ENCODE measurements at places on chromosomes 7 and 10.

DNA sequence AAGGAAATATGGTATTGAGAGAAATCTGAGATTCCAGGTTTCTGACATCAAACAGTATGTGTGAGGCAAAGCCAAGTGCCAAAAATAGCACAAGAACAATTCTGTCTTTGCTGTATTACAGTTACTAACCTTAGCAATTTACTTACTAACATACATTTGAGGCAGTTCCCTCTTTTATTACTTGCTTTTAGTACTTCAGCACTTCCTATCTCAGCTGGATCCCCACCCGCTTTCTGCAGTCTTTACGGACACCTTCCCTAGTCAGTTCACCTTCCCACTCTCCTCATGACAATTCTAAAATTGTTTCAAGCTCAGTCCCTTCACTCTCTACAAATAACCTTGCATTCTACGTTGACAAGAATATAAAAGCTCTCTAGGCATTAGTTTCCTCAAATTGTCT, 79.2 kb downstream of the ELAPOR2 start:
- no peak for DNase-seq

DNA sequence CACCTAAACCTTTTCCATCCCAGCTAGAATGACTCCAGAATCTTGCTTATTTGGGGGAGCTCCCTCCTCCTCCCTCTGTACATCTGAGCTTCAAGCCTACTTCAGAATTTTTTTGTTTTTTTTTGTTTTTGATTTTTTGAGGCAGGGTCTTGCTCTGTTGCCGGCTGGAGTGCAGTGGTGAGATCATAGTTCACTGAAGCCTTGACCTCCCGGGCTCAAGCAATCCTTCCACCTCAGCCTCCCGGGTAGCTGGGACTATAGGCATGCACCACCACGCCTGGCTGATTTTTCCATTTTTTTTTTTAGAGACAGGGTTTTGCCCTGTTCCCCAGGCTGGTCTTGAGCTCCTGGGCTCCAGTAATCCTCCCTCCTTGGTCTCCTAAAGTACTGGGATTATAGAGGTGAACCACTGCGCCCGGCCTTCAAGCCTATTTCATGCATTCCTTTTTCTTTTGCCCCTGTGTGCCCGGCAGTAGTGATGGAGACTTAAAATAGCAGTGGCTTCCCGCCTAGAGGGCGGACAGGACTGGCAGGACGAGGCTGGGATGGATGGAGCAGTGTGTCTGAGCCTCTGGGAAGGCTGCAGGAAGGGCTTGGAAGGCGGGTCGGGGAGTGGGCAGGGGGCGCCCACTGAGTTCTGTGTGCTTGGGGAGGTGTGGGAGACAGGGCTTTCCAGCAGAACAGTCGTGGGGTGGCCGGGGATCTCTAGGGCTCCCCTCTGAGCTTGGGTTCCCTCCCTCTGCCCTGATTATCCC, 8.8 kb downstream of the CUX1 start:
- DNase-seq, result no peak

GRCh38 chr10:33224251-33224965, 110.1 kb downstream of the NRP1 start:
- no peak for DNase-seq

- peak; percentile 38 for DNase-seq
Measured at GRCh38 chr7:38411404-38411803, 138.0 kb upstream of the TARP start.

- no peak for DNase-seq
Measured at GRCh38 chr10:93032105-93032808, 28.3 kb upstream of the CYP26C1 start.

- no peak for DNase-seq
Measured at GRCh38 chr10:69069090-69070042, 18.5 kb upstream of the SRGN start.

DNA sequence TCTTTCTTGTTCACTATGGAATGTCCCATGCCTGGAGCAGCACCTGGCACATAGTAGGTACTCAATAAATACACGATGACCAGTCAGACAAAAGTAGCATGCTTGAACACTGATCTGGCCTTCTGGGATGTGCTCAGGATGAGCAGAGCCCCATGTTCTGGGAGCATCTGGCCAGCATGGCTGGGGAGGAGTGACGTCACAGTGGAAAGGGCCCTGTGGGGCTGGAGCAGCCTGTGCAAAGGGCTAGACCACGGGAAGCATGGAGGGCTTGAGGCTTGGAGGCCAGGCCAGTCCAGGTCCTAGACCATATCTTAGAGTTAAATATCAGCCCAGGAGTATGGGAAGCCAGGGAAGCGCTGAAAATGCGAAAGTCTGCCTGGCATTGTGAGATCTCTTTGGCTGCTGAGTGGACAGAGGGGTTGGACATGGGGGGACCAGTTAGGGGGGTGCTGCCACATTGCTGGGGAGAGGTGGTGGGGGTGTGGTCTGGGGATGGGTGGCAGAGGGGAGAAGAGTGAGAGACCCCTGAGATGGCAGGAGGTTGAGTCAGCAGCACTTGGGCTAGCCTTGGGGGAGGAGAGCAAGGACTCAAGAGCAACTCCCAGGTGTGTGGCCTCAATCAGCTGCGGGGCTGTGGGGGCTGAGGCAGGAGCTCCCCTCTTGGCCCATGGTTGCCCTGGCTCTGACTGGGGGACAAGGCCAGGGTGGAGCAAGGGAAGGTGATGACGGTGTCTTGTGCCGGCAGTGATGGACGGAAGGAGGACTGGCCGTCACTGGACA, 34.9 kb downstream of the ZCCHC24 start:
- no peak for DNase-seq

DNA sequence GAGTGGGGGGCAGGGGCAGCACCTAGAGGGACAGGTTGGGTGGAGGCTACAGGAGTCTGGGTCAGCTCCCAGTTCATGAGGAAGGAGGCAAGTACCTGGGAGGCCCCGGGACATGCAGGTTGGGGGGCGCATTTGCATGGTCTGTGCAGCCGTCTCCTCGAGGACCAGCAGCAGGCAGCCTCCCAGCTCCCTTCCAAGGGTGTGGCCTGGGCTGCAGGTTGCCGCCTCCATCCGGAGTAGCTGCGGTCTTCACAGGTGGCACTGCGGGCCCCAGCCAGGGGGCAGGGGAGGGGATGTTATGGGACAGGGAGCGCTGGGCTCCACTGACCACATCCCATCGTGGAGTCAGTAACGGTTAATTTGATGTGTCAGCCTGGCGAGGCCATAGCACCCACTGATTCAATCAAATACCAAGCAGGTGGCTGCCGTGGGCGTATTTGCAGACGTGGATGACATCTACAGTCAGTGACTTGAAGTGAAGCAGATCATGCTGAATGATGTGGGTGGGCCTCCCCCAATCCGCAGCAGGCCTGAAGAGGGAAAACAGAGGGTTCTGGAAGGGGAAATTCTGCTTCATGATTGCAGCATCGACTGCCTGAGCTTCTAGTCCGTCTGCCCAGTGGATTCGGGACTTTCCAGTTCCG, 81.6 kb downstream of the PRKAG2 start:
- peak; percentile 75 for DNase-seq

DNA sequence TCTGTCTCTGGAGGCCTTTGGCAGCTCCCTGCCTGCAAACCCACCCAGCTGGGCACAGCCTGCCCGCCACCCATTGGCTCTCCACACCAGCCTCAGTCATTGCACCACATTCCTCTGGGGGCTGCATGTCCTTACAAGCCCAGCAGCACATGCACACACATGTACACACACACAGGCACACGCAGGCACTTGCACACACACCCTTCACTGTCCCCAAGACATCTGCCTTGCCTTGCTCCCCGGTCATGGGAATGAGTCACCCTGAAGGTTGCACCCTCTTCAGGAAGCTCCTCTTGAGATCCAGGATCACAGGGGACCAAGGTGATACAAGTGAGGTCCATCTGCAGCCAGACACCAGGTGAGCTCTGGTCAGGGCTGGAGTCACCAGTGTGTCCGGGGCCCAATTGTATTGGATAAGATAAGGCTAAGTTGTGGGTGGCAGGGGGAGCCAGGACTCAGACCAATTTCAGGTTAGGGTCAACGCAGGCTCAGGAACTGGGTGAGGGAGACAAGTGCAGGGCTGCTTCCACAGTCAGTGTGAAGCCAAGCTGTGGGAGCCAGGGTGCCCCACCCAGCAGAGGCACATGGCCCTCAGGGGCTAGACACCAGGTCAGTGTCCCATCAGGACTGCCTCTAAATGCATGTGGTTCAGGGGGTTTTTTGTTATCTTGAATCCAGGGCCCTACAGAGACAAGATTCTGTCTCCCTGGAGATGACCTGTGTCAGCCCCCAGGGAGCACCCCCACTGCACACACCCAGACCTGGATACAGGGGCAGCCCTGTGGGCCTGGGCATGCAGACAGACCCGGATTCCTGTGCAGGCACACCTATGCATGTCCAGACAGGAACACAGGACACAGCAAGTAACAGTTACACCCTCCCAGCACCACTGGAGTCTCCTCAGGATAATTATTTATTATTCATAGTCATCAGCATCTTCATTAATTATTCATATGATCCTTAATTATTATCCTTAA, 33.8 kb downstream of the KCNH2 start:
- DNase-seq, result no peak

- DNase-seq, result no peak
Measured at GRCh38 chr10:74576586-74576985, 249.8 kb upstream of the KAT6B start.

DNA sequence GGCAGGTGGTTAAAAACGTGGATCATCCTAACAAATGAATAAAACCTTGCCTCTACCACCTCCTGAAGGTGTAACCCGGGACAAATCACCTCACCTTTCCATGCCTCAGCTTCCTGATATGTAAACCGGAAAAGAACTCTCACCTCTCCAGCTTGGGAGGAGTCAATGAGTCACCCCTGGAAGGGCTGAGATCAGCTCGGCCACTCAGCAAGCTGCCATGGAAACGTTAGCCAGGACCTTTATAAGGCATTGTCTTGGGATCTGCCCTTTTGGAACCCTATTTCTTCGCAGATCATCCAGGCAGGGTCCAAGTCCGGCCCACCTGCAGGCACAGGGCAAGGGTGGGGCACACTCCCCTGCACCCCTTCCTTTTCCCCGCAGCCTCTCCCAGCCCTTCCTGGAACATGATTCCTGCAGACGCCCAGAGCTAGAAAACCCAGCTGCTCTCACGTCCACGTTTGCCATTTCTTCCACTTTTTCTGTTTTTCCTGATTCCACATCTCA, 81.6 kb upstream of the PFKP start:
- no peak for DNase-seq

DNA sequence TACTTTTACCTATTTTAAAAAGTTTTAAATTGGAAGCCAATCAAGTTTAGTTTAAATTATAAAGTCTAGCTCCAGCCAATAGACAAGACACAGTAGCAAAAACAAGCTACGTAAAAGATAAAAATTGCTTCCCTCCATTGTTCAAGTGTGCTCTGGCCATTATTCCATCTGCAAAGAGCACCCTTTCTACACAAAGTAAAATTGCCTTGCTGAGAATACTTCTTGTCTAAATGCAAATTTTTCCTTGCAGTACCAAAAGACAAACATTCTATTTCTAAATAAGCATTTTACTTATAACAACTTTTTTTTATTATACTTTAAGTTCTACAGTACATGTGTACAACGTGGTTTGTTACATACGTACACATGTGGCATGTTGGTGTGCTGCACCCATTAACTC, 75.9 kb upstream of the ZNF746 start:
- DNase-seq, result no peak

GRCh38 chr10:3107426-3107961, 40.1 kb downstream of the PFKP start:
- DNase-seq, result no peak

DNA sequence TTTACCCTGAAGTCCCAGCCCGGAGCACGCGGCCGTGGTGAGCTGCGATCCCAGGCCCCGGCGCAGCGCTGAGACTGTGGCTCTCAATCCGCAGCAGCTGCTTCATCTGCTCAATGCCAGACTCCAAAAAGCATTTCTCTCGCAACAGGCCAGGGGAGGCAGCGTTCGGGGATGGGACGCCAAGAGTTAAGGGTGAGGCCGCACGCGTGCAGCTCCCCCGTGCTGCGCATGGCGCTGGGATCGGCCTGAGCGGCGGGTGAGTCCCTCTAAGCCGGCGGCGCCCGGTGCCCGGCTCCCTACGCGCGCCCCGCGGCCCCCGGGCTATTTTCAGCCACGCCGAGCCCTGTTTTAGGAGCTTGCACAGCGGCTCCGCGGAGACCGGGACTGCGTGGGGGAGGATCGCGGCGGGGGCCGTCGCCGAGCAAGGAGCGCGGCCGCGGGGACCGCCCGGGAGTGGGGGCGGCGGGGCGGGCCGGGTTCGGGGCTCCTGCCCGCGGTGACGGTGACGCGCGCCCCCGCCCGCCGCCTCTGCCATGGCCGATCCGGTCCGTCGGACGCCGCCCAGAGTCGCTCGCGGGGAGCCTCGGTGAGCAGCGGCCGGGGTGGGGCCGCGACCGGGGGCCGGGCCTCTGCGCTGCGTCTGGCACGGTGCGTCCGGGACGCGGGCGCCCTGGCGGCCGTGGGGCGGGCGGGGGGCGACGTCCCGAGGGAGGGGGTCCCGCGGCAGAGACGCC, 29.4 kb upstream of the JAKMIP3 start:
- DNase-seq, result no peak

DNA sequence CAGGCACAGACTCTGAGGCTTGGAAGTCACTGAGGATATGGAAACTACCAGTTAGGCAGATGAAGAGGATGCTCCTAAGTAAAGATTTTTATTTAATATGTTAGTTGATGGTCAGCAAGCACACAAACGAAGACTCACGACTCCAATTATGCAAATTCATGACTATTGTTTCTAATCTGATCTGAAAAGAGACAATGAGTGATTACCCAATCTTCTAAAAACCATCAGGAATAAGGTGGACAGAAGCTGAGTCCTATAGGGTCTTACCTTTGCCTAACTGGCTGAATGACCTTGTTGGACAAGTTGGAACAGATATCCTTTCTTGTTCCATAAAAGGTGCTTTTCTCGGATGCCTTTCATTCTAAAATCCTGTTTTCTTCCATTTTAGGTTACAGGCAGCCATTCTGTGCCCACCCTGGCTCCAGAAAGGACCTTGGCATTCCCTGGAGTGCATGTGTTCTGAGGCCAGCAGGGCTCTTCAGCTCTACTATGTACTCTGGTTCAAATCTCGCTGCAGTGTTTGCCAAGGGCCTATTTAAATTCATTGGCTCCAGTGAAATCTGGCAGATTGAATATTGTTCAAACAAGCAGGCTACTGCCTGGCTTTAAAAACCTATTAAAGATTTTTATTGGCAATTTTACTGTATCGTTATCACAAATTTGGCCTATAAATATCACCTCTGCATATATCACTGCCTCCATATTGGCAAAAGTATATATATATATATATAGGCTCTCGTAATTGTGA, 77.5 kb downstream of the SLC25A13 start:
- no peak for DNase-seq

DNA sequence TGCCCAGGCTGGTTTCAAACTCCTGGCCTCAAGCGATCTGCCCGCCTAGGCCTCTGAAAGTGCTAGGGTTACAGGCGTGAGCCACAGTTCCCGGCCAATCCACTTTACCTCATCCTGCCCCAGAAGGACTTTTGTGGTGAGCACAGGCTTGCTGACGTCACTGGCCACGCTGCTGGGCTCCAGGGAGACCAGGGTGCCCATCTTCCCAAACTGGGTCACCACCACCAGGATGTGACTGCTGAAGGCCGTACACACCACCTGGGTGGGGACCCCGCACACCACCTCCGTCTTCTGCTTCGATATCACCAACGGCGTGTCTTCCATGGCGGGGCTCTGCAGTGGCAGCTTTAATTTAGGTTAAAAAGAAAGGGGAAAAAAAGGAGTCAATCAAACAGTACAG, 816 bp downstream of the PSMG3 start:
- no peak for DNase-seq

- DNase-seq, result no peak
Measured at GRCh38 chr7:135174941-135175340, 4.4 kb upstream of the CYREN start.

- DNase-seq, result no peak
Measured at GRCh38 chr7:5657901-5658300, 123.6 kb downstream of the RNF216 start.

GRCh38 chr7:130393101-130393561, 12.8 kb downstream of the CPA1 start:
- DNase-seq, result no peak

GRCh38 chr7:107446531-107446930, 23.3 kb upstream of the GPR22 start:
- DNase-seq, result no peak
